Fibroblast of lung (primary cell): ENCODE measurements at places on chromosomes 5 and 9. TPM values are rescaled to one million over a fixed set of nuclear protein-coding genes. Genes with fewer than 3 reads are reported as not detected.

The BTNL8 gene
- not detected in 2 replicates for polyA plus RNA-seq

The ANXA2R gene
- 0.61 and 1.4 TPM in 2 replicates for polyA plus RNA-seq

The FGD3 gene
- not detected in 2 replicates for polyA plus RNA-seq

The HTR1A gene
- not detected in 2 replicates for polyA plus RNA-seq

The SLC46A2 gene
- not detected in 2 replicates for polyA plus RNA-seq

The UBTD2 gene
- 22.6 and 29.8 TPM in 2 replicates for polyA plus RNA-seq
